ENCODE measurements at places on chromosomes 16 and 17.

GRCh38 chr16:73915140-73915539, 381.5 kb upstream of the PSMD7 start:
- DNase-seq, result no peak

GRCh38 chr16:78147911-78148401, 48.5 kb downstream of the WWOX start:
- no peak for DNase-seq

GRCh38 chr16:67888331-67888730, 3.6 kb downstream of the NRN1L start:
- DNase-seq, result no peak

DNA sequence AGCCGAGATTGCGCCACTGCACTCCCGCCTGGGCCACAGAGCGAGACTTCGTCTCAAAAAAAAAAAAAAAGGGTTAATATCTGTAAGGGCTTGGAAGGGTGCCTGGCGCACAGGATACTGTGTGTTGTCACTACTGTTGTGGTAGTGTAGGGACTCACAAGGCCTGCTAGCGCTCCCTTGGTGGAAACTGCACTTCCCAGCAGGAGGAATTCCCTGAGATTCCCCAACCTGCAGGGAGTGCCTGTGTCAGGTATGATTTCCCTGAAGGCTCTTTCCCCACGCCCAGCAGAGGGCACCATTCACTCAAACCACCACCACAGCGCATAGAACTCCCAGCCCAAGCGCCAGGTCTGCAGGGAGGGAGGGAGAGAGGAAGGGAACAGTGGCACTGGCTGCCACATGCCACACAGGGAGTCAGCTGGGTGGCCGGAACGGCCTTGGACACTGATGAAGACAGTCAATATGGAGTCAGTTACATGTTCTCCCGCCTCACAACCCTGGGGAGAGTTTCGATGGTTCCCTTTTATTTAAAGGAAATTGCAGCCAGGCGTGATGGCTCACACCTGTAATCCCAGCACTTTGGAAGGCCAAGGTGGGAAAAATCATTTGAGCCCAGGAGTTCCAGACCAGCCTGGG, 32.7 kb upstream of the CDH1 start:
- peak; percentile 72 for DNase-seq

GRCh38 chr17:77695386-77695785, 263.1 kb upstream of the TNRC6C start:
- no peak for DNase-seq

DNA sequence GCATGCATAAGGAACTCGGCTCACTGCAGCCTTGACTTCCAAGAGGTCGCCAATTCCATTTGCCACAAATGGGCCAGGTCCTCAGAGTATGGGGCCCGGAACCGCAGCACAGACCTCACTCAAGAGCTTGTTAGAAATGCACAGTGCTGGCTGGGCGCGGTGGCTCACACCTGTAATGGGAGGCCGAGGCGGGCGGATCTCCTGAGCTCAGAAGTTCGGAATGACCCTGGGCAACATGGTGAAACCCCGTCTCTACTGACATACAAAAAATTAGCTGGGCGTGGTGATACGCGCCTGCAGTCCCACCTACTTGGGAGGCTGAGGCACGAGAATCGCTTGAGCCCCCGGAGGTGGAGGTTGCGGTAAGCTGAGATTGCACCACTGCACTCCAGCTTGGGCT, 19.6 kb upstream of the N4BP1 start:
- no peak for DNase-seq

DNA sequence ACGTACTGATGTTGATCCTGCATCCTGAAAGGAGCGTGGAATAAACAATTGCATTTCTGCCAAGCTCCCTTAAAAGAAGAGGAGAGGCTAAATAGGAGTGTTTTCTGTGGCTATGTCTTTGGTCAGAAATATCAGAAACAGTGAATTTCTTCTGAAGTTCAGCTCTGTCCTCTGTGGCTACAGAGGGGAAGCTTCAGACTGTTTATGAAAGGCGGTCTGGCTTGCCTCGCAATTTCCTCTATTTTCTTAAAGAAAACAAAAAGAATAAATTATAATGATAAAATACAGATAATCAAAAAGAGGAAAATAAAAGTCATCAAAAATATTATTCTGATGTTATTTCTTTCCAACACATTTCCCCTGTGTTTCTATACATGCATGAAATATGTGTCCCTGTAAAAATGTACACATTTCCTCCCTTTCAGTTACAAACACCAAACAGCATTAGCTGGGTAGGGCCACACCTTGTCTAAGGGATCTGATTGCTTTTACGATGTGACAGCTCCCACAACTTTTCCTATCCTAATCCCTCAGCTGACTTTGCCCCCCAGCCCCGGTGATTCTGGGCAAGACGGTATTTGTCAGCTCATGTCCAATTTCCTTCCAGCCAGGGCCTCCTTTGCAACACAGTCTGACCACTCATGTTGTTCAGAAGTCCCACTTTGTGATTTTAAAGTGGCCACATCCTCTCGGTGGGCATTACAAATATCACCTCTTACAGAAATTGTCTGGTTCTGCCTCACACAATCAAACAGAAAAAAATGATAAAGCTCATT, 439.0 kb downstream of the HS3ST3B1 start:
- no peak for DNase-seq

- DNase-seq, result no peak
These were observed 251.2 kb upstream of the CDH11 start for GRCh38 chr16:65373097-65373496.

GRCh38 chr16:49441366-49441780, 67.8 kb downstream of the C16orf78 start:
- no peak for DNase-seq

DNA sequence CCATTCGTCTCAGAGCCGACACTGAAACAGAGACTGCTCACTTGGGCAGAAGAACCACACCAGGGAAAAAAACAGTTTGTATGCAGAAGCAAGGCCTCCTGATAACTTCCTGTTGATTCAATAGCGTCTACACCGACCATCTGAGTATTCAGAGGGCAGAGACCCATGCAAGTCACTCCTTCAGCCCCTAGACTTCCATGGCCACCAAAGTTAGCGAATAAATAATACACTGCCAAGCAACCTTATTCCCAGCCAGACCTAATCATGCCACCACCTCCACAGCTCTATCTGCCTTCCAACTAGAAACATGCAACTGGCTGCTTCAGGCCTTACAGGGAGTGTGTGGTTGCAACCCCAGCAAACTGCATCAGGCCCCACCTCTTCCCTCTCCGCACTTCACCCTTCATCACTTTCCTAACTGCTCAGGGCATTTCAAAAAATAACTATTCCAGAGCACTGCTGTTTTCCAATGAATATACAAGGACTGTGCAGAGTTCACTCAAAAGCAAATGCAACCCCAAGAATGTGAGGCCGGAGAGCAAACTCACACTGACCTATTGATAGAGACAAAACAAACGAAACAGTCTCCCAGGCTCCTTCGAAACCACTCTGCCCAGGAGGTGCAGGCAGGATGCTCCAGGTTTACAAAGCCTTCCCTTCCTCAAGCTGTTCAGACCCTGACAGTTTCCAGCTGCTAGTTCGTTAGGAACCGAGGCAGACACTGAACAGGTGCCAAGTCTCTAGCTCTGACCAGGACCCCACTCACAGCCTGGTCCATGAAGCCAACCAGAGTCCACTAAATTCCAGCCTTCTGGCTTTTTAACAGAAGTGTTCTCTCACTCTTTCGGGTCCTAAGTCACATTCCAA, 3.6 kb downstream of the USP7 start:
- peak; percentile 14 for DNase-seq

DNA sequence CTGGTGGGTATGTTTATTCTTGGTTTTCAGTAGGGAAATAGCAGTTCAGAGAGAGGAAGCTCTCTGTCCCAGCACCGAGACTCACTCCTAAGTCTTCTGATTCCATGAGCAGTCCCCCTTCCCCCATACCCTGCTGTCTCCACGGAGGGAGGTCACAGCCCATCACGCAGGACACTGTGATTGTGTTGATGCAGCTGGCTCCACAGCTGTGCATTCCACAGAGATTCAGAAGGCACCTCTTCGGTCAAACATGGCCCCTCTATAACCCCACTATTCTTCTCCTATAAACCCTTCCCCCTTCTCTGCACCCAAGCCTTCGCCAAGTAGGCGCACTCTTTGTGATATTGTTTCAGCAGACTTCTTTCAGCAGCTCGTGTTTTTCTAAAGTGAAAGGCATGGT, 104.3 kb upstream of the HLF start:
- no peak for DNase-seq

GRCh38 chr16:85393674-85394451, 219.3 kb upstream of the GSE1 start:
- peak; percentile 44 for DNase-seq

Measured in EL (cell line).